ENCODE measurements at places on chromosomes 13 and 19.

DNA sequence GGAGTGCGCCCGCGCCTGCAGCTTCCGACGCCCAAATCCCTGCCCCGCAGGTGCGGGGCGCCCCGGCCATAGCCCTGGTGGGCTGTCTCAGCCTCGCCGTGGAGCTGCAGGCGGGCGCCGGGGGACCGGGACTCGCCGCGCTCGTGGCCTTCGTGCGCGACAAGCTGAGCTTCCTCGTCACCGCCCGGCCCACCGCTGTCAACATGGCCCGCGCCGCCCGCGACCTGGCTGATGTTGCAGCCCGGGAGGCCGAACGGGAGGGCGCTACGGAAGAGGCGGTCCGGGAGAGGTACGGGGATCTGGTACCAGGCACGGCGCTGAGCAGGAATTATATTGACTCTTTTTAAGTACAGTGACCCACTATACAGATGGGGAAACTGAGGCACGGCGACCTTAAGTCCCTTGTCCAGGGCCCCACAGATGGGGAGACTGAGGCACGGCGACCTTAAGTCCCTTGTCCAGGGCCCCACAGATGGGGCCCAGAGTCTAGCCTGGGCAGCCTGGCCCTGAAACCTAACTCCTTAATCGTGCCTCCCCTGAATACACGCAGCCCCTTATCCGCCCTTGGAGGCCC, 586 bp downstream of the MRI1 start:
- no peak for DNase-seq

GRCh38 chr13:61187471-61187870, 228.2 kb downstream of the PCDH20 start:
- no peak for DNase-seq

GRCh38 chr13:35724446-35724845, 248.0 kb upstream of the MAB21L1 start:
- no peak for DNase-seq

- DNase-seq: no peak
These were observed 571.6 kb downstream of the TBC1D4 start for GRCh38 chr13:74910415-74910814.

DNA sequence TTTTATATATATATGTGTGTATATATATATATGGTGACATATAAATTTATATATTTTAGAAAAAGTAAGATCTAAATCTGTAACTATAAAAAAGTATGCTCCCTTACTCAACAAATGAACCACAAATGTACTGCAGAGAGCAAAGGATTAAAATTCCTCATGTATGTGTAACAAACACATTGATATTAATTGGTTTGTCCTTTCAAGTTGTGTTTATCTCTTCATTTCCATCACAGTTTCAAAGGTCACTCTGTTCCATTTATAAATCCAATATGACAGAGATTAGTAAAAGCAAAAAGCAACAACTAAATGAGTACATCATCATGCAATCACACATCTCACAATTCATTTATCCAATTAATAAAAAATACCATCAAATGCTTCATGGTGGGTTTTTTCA, 247.9 kb downstream of the DACH1 start:
- DNase-seq: no peak

GRCh38 chr13:114230117-114230516, 4.6 kb upstream of the CDC16 start:
- no peak for DNase-seq

DNA sequence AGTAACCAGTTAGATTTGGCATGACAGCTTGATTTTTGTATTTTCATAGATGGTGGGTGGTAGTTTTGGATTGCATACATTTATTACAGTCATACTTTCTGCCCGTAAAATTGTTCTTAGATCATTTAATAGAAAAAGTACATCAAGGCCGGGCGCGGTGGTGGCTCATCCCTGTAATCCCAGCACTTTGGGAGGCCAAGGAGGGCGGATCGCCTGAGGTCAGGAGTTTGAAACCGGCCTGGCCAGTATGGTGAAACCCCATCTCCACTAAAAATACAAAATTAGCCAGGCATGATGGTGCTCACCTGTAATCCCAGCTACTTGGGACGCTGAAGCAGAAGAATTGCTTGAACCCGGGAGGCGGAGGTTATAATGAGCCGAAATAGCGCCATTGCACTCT, 55.0 kb upstream of the UBE2L5 start:
- no peak for DNase-seq

DNA sequence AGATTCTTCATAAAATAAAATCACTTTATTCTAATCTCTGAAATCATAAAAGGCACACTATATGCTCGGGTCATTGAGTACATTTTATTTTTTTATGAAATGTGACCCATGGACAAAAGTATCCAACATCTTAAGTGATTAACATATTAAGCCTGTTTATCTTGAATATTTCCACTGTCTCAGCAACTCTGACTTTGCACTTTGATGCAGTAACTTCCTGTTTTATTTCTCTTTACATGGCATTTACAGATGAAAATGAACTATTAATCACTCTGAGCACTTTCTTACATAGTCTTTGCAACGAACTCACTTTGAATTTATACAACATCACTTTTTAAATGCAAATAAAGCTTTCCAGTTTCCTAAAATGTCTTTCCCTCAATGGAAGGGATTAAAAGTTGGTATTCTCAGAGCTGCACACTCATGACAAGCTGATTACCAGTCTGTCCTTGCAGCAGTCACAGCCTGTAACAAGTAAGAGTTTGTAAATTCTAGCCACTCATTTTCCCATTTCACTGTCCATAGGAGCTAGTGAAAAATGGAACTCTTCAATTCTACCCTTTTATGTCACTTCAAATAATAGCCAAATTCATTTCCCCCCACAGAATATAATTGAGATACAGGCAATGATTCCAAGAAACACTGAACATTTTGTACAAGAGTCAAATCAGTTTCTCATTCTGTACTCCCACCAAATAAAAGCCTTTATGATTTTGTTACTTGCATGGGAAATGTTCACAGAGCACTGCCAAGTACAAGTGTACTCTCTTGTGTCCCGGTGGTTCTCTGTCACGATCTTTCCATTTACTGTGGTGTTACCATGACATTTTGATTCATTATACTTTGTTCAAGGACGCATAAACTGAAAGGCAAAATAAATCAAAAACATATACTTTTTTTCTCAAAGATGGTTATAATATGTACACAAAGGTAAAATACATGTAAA, 1968.9 kb downstream of the PCDH9 start:
- no peak for DNase-seq

- no peak for DNase-seq
These were observed 23.1 kb downstream of the ITGBL1 start for GRCh38 chr13:101475536-101475935.

DNA sequence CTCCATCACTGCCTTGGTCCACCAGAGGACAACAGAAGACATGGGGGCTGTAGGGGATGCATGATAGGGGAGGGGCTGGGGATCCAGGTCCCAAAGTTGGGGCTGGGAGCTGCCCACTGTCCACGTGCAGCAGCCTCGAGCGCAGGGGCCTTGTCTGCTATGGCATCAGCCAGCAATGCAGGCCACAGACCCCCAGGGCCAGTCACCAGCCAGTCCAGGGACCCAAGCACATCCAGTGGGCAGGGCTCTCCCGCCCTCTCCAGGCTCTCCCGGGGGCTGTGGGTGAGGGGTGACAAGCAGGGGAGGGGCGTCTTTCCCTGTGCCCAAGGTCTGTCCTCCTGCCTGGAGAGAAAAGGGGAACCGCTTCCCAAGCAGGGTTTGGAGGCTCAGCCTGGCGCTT, 32.8 kb downstream of the PEPD start:
- DNase-seq: no peak

DNA sequence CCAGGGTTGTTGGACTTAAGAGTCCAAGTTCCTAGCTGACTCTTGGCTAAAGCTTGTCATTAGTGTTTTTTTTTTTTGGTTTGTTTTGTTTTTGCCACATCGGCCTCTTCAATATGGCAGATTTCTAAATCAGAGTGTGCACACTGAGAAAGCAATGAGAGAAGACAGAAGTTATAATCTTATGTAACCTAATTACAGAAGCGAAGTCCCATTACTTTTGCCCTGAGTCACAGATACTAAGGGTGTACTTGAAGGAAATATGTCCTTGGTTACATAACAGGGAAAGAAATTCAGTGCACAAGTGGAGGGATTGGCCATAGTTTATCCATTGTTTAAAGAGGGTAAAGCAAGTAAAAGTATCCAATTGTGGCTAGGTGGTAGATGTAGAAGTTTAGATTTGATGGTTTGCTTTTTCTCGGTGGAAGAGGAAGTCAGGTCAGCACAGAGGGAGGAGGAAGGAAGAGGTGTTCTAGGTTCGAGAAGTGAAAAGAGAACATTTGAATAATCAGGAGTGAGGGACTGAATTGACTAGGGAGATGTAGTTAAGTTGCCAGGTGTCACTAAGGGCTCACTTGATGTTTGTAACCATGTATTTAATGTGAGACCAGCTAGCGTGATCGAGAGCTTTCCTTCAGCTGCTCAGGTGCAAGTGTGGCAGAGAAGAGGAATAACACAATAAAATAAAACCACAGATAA, 12.2 kb downstream of the GTF2F2 start:
- DNase-seq: no peak

- no peak for DNase-seq
These were observed 5.3 kb upstream of the DPRX start for GRCh38 chr19:53626486-53626885.

DNA sequence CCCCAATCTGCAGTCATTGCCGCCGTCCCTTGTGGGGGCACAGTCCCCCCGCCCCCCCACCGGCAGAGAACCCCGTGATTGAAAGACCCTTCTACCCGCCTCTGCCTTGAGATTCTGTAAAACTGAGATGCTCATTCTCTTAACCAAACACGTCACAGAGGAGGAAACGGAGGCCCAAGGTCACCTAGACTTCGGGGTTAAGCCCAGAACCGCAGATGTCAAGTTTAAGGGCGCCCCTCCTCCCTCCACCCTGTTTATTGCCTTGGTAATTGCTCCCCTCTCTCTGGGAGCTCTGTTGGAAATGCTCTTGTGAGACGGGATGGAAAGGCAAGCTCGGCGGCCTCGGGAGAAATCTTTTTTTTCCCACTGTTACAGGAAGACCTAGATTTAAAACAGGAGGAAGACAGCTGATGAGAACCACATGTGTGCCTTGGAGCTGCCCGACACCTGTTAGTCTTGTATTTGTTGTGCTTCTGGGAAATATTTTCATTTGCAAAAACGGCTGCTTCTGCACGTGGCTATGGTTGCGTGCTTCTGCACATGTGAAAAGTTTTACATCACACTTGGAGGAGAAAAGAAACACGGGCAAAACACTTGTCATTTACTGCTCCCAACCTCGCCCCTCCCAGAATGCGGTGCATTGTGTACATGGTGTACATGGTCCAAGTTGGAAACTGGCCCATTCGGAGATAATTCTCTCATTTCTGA, 1.1 kb upstream of the MED26 start:
- DNase-seq: peak; percentile 22

GRCh38 chr13:54016542-54016941, 987.9 kb downstream of the OLFM4 start:
- no peak for DNase-seq

DNA sequence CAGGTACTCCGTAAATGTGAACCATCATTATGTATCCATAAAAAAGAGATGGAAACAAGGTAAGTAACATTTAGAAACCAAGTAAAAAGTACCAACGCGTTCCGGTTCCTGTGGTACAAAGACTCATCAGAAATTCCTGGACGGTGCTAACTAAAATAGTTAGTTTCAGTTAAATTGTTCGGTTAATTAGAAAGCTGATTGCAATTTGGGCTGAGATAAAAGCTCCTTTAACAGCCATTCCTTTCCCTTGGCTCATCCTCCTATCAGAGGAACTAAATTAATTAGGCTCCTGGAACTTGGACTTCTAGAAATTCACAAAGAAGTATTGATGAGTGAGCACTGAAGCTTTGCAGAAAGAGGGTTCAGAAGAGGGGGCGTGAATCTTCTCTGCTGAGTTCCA, 63.5 kb downstream of the SOX1 start:
- DNase-seq: no peak

GRCh38 chr13:51105046-51105445, 6.0 kb downstream of the C13orf42 start:
- DNase-seq: no peak

DNA sequence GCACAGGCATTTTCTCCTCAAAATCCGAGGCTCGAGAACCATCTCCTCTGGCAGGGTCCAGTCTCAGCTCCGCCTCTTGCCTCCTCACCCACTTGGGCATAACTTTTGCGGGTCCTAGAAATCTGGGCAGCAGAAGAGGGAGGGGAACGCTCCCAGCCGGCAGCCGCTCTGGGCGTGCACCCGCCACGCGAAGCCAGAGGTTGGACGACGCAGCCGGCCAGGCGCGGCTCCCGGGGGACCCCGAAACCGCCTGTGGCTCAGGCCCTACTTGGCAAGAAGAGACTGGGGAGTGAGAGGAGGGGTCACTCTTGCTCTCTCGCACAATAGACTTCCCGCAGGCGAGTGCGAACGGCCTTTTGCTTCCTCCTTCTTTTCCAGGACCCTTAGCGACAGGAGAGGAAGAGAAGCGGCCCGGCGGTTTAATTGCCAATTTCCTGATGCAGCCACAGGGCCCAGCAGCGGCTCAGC, 6.0 kb upstream of the SOX1 start:
- no peak for DNase-seq

DNA sequence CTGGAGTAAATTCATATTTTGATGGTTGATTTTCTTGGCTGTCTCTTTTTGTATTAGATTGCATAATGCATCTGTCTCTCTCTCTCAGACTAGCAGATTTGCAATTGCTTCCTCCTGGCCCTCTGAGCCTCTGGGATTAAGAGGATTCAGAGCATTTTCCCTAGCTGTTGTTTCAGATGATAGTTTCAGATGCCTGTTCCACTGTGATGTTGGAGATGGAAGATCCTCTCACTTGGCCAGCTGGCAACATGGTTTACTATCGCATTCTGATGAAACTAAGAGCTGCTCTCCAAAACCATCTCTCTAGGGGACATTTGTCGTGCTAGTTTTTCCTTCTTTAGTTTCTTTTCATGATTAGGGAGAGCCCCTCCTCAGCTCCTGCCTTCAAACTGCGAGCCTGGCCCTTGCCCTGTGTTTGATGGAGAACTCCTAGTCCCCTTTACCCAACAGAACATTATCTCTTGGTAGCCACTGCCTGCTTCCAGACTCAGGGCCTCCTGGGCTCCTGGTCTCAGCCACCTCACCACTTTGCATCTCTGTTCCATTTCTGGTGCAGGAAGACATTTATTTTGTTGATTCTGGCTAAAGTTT, 244.6 kb downstream of the B3GLCT start:
- no peak for DNase-seq

DNA sequence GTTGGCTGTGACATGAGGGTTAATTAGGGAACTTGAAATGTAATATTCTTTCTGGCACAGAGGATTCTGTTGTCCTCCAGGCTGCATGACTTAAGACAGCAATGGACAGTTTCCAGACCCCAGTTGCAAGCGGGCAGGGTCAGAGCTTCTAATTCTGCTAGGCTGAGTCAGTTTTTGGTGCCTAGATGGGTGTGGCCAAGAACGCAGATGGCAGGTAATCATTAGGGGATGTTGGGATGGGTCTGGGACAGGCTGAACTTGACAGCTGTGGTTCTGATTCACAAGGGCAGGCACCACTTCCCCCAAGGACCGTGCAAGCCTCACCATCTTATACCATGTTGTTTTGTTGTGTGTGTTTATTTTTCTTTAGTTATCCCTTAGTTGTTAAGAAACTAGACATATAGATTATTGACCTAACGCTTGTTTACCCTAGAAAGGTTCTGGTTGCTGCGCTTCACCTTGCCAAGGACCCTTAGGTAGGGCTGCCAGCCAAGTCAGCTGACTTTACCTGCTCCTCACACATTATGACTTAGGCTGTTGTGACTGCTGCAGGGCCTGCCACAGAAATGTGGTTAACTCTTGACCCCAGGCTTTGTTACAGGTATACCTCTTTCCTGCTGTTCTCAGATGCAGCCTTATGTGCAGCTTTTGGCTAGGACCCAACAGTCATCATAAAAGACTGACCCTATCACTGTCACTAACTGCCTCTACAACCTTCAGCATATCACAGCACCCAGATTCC, 117.7 kb upstream of the KLF12 start:
- no peak for DNase-seq

- DNase-seq: no peak
These were observed 210.8 kb downstream of the OXGR1 start for GRCh38 chr13:96783511-96783910.

Measured in LoVo (cell line).